ENCODE measurements at places on chromosomes 16 and 17.

DNA sequence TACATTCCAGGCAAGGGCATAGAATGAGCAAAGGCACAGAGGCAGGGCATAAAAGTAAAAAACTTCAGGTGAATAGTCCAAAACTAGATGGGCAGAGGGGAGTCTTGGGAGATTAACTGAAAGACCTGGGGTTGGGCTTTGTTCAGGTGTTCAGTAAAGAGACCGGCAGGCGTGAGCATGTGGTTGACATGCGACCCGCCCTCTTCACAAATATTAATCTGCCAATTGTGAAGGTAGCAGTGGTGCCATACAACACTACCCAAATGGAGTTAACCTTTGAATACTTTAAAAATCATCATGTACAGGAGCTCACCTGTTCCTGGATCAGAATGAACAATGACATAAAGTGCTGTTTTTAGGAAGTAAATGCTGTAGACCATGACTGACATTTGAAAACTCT, 225.5 kb downstream of the LGALS9B start:
- DNase-seq = no peak

- no peak for DNase-seq
Observed at GRCh38 chr17:1104222-1104621, 75.6 kb downstream of the ABR start.

DNA sequence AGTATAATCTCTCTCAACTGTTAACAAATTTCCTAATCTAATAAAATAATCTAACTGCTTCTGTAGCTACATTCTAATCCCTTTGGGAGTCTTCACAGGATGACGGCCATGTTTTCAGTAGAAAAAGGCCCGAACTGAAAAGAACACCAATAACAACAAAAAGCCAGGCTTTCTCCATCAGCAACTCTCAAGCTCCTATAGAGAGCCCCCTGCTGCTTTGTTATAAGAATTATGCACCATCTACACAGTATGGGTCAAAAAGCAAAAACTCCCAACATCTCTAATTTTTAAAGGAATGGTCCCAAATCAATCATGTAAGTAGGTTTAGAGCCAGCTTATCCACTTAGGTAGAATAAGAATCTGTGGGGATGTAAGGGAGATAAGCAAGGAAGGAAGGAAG, 163.6 kb upstream of the C17orf78 start:
- DNase-seq = no peak

DNA sequence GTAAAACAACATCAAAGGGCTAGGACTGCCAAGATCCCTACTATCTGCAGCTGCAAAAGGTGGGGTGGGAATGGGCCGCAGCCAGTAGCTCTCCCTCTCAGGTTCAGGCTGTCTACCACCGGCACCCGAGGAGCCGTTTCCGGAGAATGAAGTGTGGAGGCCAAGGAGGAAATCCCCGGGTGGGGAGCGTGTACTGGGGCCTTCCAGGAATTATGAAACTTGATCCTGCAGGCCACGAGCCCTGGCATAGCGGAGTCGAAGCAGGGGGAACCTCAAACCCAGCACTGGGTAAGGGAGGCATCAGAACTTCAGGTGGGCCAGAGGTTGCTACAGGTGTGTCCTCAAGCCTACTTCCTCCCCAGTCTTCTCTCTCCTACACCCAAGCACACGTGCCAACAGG, 5.1 kb downstream of the INPP5K start:
- DNase-seq = no peak

- DNase-seq = no peak
Observed at GRCh38 chr16:5922686-5923085, 825.1 kb upstream of the EEF2KMT start.

GRCh38 chr17:5044630-5045029, 9.4 kb upstream of the SLC52A1 start:
- DNase-seq = no peak

- no peak for DNase-seq
Observed at GRCh38 chr16:84665843-84666242, 17.5 kb downstream of the KLHL36 start.
